Myocyte (in vitro differentiated cells): ENCODE measurements at places on chromosomes 4 and X. TPM values are rescaled to one million over a fixed set of nuclear protein-coding genes. Genes with fewer than 3 reads are reported as not detected.

Gene HPGDS
- total RNA-seq = not detected in 2 replicates

Gene NEUROG2
- total RNA-seq = 0.40 TPM in 1 of 2 replicates, not detected in the other

Gene MAGEE1
- total RNA-seq = 0.91 and 1.6 TPM in 2 replicates

Gene HTR2C
- not detected in 2 replicates for total RNA-seq

Gene SLC10A4
- total RNA-seq = 0.31 TPM in 1 of 2 replicates, not detected in the other
